ENCODE measurements at places on chromosomes 3 and 15.

- no peak for DNase-seq
These were observed 217.8 kb upstream of the EOMES start for GRCh38 chr3:27939940-27940339.

GRCh38 chr15:36863570-36863969, 236.8 kb downstream of the MEIS2 start:
- no peak for DNase-seq

- DNase-seq: no peak
These were observed 69.9 kb upstream of the TUSC7 start for GRCh38 chr3:116639641-116640040.

DNA sequence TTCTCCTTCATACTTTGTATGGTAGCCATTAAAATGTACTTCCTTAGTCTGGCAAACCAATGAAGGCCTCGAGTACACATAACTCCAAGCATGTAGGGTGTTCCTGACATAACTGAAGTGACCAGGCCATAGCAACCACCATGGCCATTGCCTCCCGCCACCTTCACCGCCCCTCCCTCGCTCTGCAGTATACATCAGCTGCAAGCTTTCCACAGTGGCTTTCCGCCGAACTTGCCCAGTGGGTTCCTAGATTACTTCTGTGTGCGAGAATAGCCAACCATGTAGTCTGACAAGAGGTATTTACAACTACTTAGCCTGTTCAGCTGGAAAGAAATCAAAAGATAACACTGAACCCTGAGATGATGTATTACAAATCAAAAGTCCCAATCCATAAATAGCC, 3.4 kb upstream of the CTNNB1 start:
- no peak for DNase-seq

GRCh38 chr3:197007953-197008352, 21.7 kb downstream of the MELTF start:
- DNase-seq: no peak

- DNase-seq: no peak
These were observed 123.2 kb downstream of the RAP2B start for GRCh38 chr3:153285194-153285641.

DNA sequence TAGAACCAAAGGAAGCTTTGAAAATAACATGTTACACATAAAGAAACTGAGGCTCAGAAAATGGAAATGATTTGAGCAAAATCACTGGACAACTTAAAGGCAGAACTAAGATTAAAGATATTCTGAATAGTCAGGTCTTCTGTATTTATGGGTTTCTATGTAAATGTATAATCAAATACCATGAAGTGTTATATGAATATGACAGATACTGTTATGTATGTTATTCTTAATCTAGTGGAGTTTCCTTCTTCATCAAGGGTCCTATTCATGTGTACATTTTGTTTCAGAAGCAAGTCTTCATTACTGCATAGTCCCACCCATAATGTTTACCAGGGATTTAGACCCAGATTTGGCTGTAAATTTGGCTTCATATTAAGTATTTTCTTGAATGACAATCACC, 470.9 kb upstream of the TPRG1 start:
- no peak for DNase-seq

DNA sequence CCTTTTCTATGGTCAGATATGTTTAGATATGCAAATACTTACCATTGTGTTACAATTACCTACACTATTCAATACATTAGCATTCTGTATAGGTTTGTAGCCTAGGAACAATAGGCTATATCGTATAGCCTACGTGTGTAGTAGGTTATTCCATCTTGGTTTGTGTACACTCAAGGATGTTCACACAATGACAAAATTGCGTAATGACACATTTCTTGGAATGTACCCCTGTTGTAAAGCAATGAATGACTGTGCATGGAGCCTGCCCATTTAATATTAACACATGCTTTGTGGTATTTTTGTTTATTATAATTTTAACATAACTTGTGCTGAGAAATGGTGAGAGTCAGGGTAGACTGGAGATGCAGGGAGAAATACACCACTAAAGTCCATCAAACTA, 154.9 kb downstream of the LEKR1 start:
- no peak for DNase-seq

GRCh38 chr3:158451405-158452055, 119.5 kb upstream of the MLF1 start:
- DNase-seq: peak; percentile 3

- DNase-seq: peak; percentile 90
These were observed 7.4 kb upstream of the IGDCC3 start for GRCh38 chr15:65384895-65385869.

- DNase-seq: no peak
These were observed 83.6 kb upstream of the TSEN2 start for GRCh38 chr3:12400616-12401194.

- DNase-seq: no peak
These were observed 338.4 kb downstream of the SATB1 start for GRCh38 chr3:18086760-18087159.

DNA sequence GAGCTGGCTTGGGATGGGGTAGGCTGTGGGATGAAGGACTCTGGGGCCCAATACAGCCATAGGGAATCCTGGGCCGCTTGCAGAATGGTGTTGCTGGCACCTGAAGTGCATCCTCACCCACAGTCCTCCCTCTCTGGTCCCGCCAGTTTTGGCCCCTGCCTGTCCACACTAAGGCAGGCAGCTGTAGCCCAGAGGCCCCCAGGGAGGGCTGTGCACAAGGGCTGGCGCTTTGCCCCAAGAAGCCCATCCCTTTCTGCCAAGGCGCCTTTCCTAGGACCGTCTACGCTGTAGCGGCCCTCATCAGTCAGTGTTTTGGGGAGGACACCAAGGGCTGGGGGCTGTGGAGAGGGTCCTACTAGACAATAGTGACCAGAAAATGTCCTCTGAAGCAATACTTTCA, 116.2 kb upstream of the ABHD17C start:
- DNase-seq: no peak

DNA sequence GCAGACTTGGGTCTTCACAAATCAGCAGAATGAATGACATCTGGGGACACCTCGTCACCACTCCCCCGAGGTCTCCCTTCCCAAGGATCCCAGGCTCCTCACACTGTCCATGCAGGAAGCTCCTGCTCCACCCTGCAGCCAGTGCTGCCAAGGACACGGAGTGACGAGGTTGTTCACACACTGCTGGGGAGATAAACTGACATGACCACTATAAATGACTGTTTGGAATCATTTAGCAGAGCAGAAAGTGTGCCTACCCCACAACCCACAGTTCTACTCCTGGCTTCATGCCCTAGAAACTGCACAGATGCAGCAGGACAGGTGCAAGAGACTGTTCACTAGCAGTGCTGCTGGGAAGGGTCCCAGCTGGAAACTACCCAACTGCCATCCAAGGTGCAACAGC, 19.7 kb upstream of the PRSS50 start:
- no peak for DNase-seq

- peak; percentile 65 for DNase-seq
These were observed 489 bp downstream of the GMPPB start for GRCh38 chr3:49723296-49723627.

- no peak for DNase-seq
These were observed 16.2 kb downstream of the ZNF148 start for GRCh38 chr3:125358923-125359322.

DNA sequence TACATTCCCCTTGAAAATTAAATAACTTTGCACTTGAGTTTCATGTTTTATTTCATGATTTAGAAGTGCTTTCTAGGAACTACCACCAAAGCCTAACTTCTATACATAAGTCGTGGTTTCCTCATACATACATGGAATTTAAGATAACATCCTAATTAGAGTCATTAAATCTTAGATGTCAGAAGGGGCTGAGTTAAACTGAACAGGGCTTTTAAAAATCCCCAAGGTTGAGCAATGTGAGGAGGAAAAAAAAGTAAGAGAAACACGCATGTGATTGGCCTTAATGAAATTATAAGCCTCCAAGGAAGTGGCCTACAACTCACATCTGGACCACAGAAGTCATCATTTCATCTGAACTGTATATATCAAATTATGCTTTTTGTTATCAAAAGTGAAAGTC, 303.1 kb upstream of the SEMA6D start:
- no peak for DNase-seq

DNA sequence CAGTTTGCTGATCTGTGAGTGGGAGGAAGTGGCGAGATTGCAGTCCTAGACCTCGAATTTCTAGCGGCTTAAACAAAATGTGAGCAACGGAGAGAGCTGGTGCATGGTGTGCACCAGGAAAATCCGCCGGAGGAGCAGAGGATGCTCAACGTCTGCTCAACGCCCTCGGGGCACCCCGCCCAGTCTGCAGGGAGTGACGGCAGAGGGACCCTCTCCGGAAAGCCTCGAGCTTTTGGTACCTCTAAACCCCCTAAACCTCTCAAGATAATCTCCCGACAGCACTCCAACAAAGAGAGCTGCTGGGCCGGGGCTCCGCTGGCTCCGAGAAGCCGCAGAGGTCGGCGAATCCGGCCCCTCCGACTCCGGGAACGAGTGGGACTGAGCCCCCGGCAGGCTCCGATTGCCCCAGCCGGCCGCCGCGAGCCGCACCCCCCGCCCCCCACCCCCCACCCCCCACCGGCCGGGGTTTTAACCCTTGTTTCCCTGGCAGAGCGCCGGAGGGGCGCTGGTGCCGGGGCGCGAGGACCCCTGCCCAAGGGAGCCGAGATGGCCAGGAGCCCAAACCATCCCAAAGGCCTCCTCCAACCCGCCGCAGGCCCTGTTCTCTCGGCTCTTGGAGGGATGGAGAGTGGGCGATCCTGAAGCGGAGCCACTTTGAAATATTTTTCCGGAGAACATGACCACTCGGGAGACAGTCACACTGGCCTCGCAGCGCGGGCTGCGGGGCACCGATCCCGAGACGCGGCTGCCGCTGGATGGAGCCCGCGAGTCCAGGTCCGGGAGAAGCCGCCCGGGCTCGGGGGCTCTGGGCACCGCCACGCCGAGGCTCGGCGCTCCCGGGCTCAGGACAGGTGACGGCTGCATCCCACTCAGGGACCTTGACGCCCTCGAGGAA, 1.5 kb downstream of the MEGF11 start:
- peak; percentile 75 for DNase-seq

- no peak for DNase-seq
These were observed 75.2 kb downstream of the CHSY1 start for GRCh38 chr15:101176625-101177024.

DNA sequence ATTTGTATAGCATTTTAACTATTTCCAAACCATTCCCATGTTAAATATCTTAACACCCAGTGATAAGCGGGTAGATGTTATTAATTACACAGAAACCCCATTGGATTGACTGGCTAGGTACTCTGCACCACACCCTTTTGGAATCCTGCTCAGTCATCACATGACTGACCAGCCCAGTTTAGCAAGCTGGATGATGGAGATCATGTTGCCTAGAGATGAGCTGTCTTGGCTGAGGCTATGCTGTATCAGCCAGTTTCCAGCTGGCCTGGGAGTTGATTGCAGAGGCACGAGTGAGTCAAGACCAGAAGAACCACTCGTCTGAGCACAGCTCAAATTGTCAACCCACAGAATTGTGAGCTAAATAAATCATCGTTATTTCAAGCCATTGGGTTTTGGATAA, 124.6 kb downstream of the ZNF621 start:
- no peak for DNase-seq

DNA sequence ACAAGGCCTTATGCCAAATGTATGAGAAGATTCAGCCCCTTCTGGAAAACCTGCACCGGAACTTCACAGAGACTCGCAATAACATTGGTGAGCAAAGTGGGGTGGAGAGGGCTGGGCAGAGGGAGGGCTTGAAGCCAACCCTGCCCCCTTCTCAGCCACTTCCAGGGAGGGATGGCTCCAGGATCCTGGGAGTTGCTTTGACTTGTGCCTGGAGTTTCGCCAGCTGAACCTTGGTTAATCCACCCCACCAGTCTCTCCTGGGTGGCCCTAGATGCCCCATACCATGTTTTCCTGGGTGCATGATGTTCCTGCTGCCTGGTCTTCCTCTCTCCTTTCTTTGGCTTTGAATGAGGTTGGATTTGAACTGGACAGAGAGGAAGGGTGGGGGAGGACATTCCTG, 10.8 kb downstream of the TBC1D21 start:
- no peak for DNase-seq

GRCh38 chr15:39108021-39108420, 472.9 kb upstream of the THBS1 start:
- no peak for DNase-seq

GRCh38 chr15:40511472-40512133, 40.8 kb downstream of the CHST14 start:
- peak; percentile 58 for DNase-seq

GRCh38 chr3:88031642-88032077, 27.1 kb downstream of the CGGBP1 start:
- peak; percentile 42 for DNase-seq

- no peak for DNase-seq
These were observed 35.7 kb upstream of the DLG1 start for GRCh38 chr3:197333901-197334639.

DNA sequence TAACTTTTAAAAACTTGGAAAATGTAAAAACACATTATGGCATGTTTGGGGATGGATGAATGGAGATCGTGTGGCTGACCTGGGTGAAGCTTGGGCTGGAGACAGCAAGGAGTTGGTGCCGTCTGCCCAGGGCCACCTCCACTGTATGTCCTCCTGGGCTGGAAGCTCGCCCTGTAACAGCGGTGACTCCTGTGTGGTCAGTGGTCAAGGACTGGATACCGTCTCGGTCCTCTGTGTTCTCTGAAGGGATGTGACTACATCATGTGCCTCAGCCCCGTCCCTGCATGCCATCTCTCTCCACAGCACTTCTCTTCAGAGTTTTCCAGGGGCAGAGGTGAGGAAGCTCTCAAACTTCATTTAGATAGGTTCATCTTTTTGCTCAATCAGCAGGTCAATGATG, 9.5 kb downstream of the LIMD1 start:
- DNase-seq: no peak

DNA sequence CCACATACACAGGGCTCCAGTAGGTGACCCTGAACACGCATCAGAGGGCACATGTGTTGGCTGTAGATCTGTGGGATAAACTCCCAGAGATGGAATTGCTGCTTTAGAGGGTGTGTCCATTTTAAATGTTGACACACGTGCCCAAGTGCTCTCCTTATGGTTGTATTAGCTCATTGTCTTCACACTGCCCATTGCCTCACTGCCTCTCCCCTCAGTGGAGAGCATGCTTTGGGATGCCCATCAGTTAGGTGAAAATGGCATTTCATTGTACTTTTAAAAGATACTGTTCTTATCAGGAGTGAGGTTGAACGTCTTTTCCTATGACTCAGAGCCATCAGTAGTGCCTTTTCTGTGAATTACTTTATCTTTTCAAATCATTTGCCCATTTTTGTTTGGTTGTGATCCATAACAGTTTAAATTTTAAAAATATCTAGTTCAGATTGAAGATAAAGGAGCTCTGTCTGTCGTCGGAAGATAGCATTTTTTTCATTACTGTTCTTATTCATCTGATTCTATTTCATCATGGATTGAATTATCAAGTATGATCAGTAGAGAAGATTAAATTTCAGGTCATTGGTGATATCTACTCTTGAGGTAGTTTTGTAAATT, 120.7 kb downstream of the CHDH start:
- DNase-seq: no peak

GRCh38 chr3:184399410-184399809, 19.6 kb downstream of the CHRD start:
- no peak for DNase-seq

GRCh38 chr3:98596541-98597500, 3.4 kb upstream of the CPOX start:
- DNase-seq: peak; percentile 43

- DNase-seq: no peak
These were observed 70.8 kb downstream of the RAB11A start for GRCh38 chr15:65939901-65940617.

Data from germinal center (tissue), 1 donor.